ENCODE measurements at places on chromosomes 6 and 20. TPM values are rescaled to one million over a fixed set of nuclear protein-coding genes. Genes with fewer than 3 reads are reported as not detected.

DNA sequence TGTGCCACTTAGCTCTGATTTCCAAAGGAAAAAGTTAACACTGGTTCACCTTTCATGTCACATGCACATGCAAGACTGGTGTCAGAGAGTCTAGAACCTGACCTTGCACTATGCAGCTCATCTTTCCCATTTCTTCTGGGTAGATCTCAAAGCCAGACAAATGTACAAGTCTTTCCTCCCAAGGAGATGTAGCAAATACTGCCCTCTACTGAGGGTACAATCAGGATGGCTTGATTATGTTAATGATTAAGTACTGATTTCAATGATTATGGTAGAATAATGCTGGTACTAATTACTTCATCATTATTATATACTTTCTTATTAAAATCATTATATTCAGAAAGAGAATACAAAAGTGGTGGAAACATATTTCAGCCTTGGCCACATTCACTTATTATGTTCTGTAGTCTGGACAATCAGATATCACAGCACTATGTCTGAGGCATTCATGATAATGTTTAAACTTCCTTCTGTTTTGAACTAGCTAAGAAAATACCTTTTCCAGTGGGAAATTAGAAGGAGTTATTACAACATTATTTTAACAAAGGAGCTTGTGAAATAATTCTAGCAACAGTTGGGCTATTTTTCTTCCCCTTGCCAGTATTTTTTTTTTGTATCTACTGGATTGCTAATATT, 68.5 kb upstream of the FOXO3 start:
- DNase-seq: no peak

Gene RIPPLY2
- not detected for total RNA-seq

Gene SGK2
- not detected for total RNA-seq

GRCh38 chr6:130970839-130971410, 92.1 kb downstream of the EPB41L2 start:
- no peak for DNase-seq

GRCh38 chr6:124775121-124775520, 187.1 kb upstream of the RNF217 start:
- no peak for DNase-seq

DNA sequence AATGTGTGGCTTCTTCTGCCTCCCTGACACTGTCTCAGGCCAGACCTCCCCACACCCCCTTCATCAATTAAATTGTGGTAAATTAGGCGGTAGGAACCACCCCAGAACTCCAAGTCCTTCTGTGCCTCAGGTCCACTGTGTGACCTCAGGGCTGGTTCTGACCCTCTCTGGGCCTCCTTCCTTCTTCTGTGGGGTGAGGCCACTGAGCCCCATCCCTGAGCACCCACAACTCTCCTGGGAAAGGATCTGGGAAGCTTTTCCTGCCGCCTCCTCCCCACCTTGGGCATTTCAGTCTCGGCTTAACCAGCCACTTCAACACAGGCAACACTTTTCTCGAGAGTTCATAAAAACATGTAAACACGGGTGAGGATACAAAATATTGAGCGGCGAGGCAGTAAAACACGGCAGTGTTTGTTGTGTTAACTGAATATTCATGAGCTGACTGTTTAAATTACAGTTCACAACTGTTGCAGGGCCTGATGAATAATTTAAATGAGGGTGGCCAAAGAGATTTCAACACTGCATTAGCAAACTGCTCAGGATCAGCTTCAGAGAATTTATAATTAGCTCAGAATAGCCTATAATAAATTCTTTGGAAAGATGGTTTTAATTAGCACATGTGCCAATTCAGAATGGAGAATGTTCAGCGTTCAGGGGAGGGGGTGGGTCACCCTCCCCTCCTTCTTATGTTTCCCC, 112.1 kb downstream of the TOX2 start:
- DNase-seq: no peak

GRCh38 chr6:88750936-88751335, 212.5 kb downstream of the RNGTT start:
- DNase-seq: no peak

DNA sequence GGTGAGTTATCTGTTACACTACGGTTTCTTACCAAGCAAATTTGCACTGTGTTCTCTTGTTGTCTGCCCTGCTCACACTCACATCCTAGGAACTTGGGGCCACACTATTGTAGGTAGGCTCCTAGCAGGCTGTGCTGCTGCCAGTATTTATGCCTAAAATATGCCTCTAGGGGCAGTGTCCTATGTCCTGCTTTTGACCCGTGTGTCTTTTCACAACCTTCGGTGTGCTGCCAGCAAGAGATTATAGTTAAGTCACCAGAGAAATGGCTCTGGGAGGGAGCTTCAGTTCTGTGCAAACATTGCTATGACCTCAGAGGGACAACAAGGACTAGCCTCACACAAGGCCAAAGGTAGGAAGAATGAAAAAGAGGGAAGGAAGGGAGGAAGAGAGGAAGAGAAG, 8.9 kb upstream of the TAAR5 start:
- DNase-seq: no peak

GRCh38 chr20:31785089-31785488, 34.1 kb upstream of the MYLK2 start:
- no peak for DNase-seq

Gene SLC35D3
- total RNA-seq: not detected

Gene RNASET2
- 62.1 TPM for total RNA-seq

GRCh38 chr20:43682446-43682845, 15.5 kb downstream of the MYBL2 start:
- no peak for DNase-seq

GRCh38 chr6:13435477-13436246, 51.7 kb downstream of the GFOD1 start:
- DNase-seq: no peak

- no peak for DNase-seq
Measured at GRCh38 chr6:32862725-32863124, 8.7 kb downstream of the PSMB9 start.

DNA sequence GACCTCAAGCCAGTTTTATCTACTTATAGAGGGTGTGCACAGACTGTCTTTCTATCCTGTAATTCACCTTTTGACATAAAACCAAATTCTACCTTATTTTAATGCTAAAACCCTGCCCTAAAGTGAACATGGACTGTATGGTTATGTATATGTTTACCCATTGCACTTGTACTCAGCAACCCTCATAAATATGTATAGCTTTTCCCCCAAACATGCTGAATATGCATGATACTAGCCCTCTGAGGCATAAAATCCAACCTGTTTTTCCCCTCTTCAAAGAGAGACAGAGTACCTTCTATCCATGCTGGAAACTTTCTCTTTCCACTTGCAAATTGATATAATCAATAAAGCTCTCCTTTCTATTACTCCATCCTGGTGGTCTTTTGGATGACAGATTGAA, 267.9 kb upstream of the BMP2 start:
- DNase-seq: no peak

Gene FAM217A
- not detected for total RNA-seq

Gene CPXM1
- total RNA-seq: 0.90 TPM

DNA sequence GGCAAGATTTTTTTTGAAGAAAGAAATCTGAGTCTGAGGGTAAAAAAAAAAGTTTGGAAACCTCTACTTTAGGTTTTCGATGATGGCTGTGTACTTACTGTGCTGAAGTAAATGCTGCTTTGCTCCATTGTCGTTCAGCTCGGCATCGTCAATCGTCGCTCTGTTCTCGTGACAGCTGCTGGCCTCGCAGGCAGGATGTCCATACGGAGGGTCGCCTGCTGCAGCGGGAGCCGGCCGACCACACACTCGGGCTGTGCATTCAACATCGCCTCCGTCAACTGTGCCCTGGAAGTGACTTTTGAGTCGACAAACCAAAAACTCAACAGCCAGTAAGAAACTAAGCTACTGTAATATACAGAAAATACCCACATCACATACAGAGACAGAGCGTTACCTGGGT, 53.1 kb upstream of the SMOC2 start:
- no peak for DNase-seq

GRCh38 chr20:57470212-57470522, 54.8 kb downstream of the CTCFL start:
- DNase-seq: no peak

GRCh38 chr6:142306736-142307135, 4.9 kb downstream of the ADGRG6 start:
- DNase-seq: no peak

Gene SIM1
- total RNA-seq: not detected

GRCh38 chr20:25283221-25283951, 35.5 kb downstream of the PYGB start:
- DNase-seq: no peak

DNA sequence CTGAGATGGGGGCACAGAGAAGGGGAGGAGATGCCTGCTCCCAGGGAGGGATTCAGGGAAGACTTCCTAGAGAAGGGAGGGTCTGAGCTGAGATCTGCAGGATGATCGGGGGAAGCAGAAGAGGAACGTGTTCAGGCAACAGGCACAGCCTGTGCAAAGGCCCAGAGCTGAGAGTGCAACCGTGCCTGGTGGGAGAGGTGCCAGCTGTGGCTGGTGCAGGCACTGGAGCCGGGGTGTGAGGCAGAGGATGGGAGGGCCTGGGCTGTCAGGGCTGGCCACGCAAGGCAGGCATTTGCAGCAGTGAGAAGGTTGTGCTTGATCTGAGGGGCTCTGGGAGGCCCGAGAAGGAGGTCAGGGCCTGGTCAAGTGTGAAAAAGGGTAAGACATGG, 27.7 kb downstream of the PTGIS start:
- DNase-seq: no peak

DNA sequence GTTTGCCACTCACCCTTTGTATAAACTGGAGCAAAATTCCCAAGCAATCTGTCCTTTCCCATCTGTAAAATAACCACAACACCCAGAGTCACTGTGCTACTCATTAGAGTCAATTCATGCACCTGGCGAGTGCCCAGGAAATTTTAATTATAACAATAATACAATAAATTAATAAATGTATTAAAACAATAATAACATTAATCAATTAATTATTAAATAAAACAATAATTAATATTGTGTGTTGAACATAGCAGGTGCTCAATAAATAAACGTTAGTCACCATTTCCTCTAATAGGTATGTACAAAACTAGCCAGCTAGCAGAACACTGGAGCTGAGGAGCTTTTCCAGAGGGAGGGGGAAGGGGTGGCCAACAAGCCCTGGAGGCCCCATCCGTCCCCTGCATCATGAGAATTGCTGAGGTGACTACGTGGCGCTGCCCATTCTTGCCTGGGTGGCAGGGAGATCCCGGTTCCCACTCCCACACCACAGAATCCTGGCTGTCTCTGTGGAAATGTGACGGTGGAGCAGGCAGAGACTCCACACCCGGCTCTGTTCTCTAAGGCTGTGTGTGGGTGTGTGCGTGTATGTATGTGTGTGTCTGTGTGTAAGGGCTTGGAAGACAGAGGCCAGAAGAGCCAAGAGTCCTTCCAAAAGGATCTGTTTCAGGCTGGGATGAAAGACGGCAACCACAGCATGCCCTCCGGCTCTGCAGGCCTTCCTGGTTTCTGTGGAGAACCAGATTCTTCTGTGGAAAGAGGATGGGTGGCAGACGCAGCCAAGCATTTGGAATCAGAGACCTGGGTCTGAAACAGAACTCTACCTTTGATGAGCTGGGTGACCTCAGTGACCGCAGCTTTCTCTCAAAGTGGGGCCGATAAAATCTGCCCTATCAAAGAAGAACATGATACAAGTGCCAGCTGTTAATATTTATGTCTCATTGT, 18.8 kb upstream of the EZR start:
- DNase-seq: no peak

DNA sequence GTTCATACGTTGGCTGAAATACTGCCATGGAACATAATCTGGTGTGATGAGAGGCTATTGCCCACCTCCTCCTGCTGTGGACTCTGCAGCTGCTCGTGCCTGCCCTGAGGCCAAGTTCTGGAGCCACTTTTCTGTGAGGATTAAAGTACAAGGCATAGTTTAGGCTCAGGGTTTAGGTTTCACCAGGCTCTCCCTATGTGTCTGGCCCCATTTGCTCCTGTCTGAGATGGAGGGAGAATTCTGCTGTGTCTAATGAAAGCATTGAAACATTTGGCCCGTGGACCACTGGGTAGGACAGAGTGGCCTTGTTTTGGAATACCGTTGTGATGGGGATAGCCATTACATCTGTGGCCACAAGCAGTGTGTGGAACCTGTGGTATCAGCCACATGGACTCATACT, 5.9 kb downstream of the WRNIP1 start:
- DNase-seq: no peak

DNA sequence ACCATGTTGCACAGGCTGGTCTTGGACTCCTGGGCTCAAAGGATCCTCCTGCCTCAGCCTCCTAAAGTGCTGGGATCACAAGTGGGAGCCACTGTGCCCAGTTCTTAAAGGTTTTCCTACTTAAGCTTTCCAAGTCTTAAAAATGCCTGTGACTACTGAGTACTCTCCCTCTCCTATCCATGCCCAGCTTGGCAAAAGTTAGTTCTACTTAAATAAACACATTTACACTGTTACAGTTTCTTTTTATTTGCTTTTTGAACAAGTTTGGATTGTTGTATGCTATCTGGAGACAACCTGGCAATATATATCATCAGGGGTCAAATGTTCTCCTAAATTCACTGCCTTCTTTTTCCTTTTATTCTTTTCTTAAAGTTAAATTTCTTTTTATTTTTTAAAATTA, 61.0 kb upstream of the GCM1 start:
- DNase-seq: no peak

Gene BPIFB4
- not detected for total RNA-seq

- no peak for DNase-seq
Measured at GRCh38 chr6:150967910-150968309, 102.4 kb downstream of the MTHFD1L start.

DNA sequence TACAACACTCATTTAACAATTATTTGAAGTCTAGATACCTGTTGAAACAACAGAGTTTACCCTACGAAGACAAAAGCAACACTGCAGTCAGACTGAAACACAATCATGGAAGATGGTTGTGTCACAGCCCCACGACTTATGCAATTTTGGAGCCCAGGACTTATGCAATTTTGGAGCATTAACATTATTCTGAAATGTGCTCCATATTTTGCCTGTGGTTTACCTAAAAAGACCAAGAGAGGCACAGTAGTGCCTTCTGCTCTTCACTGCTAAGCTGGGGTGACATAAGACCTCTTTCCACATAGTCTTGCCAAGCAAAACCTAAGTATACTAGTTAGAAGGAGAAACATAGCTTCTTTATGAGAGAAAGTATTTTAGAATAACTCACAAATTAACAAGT, 216.5 kb downstream of the PTPRK start:
- no peak for DNase-seq

- DNase-seq: no peak
Measured at GRCh38 chr6:57205550-57206328, 16.4 kb downstream of the RAB23 start.

- DNase-seq: no peak
Measured at GRCh38 chr20:39736434-39737327, 774.5 kb downstream of the DHX35 start.

Gene PI16
- not detected for total RNA-seq

Gene C6orf132
- total RNA-seq: 0.03 TPM

DNA sequence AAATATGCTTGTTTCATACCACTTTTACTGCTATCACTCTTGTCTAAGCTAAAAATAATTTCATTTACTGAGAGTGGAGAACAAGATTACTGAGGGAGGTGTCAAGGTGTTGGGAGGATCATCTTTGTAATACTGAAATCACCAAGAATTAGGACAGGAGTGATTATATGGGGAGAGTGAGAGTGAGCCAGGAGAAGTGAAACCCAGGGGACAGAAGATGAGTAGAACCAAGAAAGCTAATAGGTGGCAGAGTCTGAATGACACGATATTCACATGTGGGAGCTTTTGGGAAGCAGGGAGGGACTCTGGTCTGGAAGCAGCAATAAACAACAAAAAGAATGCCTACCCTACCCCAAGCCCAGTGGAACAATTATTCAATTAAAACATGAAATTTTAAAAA, 58.6 kb downstream of the AK9 start:
- no peak for DNase-seq
